ENCODE measurements at places on chromosomes 7 and 10.
A peak's percentile ranks its signal among the peaks of the same experiment; 100 is the strongest.

GRCh38 chr10:128421371-128422160 lies 295.3 kb upstream of the MKI67 start:
- DNase-seq = no peak

GRCh38 chr7:41428381-41428780 lies 274.5 kb downstream of the INHBA start:
- no peak for DNase-seq

DNA sequence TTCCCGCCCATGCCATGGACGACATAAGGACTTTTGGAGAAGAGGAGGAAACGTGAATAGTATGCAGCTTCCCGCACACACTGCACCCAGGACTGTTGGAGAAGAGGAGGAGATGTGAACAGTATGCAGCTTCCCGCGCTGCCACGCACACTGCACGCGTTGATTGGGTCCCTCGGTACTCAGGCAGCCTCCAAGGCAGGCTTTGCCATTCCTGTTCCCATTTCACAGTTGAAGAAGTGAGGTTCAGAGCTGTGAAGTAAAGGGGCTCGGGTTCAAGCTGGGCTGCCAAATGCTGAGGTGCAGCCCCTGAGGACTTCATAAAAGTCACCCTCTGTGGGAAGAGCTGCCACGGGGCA lies 147.9 kb upstream of the FAM20C start:
- no peak for DNase-seq

- DNase-seq = no peak
Measured at GRCh38 chr10:43136432-43136831, 1.8 kb upstream of the CSGALNACT2 start.

GRCh38 chr10:119734396-119735332 lies 8.8 kb downstream of the INPP5F start:
- DNase-seq = no peak

DNA sequence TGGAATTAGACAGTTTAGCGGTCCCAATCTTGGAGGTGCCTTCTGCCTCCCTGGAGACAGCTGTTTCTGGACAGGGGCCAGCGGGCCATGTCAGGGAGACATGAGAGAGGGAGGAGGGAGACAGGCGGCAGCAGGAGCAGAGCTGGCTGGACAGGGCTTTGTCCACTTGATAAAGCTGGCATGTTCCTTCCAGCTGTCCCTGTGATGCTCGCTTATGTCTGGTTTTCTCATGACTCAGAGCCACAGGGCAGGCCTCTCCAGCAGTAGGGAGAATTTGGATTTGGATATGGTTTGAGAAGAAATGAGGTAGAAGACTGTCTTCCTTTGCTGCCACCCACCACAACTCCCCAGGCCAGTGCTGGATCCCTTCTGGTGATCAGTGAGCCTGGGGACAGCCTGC lies 51.7 kb upstream of the SORCS3 start:
- no peak for DNase-seq

GRCh38 chr7:31853380-31853779 lies 166.4 kb downstream of the PPP1R17 start:
- no peak for DNase-seq

DNA sequence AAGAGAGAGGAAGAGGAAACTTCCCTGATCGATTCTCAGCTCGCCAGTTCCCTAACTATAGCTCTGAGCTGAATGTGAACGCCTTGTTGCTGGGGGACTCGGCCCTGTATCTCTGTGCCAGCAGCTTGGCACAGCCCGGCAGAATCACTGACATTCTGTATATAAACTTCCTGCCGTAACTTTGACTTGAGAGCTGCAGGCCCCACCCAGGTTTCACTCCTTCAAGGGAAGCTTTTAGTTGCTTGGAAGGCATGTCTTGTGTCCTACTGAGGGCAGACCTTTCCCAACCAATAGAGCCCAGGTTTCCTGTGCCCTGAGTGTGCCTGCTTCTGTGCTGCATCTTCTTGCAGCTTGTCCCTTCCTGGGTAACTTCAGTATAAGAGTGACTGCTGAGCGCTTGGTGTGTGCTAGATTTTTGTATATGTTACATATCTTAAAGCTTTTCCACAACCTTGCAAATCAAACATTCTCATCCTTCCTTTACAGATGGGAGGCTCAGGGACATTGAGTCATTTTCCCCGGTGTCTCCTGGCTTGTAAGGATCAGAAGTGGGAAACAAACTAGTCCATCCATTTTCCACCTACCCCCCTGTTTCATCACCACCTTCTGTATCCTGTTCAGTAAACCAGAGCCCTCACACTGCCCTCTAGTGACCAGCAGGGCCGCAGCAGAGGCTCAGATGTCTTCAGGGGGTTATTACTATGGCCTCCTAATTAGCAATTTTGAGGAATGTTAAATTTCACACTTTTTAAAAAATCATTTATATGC lies 225.2 kb upstream of the PRSS58 start:
- DNase-seq = peak; percentile 51

All from bone marrow (tissue), 2 donors.